Muscle of back (tissue), 13 donors: ENCODE measurements at places on chromosomes 2 and 18.

DNA sequence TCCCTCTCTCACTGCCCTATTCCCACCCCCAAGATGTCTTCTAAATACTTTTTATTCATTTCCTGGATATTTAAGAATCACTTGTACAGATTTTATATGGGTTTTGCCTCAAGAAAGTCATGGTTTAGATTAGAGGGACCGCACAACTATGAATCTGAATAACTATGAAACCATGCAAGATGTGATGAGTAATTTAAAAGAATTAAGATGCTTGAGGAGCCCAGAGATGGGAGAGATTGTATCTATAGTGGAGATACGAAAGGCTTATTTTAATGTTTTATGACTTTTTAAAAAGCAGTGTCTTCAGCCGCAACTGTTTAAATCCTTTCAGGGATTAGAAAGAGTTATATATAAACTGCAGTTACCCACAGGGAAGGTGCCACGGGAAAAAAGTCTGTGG, 324.1 kb downstream of the LPIN1 start:
- DNase-seq, result no peak

DNA sequence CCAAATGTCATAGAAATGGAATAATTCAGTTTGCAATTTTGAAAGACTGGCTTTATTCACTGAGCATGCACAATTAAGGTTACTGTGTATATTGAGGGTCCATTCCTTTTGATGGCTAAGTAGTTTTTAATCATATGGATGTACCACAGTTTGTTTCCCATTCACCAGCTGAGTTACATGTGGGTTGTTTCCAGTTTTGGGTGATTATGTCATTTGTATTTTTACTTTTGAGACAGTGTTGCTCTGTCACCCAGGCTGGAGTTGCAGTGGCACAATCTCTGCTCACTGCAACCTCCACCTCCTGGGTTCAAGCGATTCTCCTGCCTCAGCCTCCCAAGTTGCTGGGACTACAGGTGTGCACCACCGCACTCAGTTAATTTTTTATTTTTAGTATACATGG, 80.8 kb upstream of the MGAT4A start:
- no peak for DNase-seq

DNA sequence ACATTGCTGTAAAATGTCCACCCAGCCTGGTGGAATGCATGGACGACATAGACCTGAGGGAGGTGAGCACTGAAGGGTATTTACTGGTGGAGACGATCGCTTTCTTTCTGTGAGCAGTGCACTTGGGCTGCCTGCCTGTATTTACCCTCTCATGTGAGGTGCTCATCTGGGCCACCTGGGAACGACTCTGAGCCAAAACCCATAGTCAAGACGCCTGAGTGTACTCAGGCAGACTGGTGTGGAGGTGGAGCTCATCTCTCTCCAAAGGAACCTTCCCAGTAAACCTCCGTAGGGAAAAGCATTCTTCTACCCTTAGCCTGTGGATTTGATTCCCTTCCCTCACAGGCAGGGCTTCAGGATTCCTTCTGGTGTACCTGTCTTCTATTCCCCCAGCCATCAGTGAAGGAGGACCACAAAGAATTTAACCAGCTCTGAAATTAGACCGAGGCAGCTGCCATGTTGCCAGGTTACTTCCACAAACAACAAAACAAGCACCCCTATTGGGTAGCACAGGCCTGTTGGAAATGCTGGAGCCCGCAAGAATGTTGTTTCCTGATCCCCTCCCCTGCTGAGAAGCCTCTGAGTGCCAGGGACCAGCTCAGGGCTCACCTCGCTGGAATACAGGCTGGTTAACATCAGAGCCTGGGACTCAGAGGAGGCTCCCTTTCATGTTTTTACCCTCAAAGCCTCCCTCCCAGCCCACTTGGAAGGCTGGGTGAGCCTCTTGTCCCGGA, 47.5 kb upstream of the TXNDC2 start:
- no peak for DNase-seq

DNA sequence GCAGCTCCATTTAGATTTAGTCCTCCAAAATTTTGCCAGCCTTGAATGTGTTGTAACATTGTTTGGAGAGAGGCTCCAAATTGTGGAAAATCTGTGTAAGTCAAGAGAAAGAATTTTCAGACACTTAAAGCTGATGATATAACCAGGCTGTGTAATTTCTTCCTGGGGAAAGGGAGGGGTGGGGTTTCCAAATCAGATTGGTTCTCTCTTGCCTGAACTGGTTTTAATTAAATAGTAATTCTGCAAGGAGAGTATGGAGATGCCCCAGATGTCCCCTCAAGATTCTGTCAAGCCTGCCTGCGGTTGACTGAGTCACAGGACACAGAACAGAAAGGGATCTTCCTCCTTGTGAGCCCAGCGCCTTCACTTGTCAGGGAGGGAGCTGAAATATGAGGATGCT, 54.5 kb downstream of the C18orf63 start:
- peak; percentile 64 for DNase-seq

GRCh38 chr18:35459997-35460396, 37.8 kb downstream of the INO80C start:
- no peak for DNase-seq
